Sigmoid colon (tissue), 7 donors: ENCODE measurements at places on chromosomes 5 and 9. TPM values are rescaled to one million over a fixed set of nuclear protein-coding genes. Genes with fewer than 3 reads are reported as not detected.

GRCh38 chr9:114413861-114414301, 26.1 kb upstream of the AKNA start:
- no peak for DNase-seq

- DNase-seq, result no peak
Measured at GRCh38 chr5:116585227-116585626, 10.6 kb upstream of the SEMA6A start.

DNA sequence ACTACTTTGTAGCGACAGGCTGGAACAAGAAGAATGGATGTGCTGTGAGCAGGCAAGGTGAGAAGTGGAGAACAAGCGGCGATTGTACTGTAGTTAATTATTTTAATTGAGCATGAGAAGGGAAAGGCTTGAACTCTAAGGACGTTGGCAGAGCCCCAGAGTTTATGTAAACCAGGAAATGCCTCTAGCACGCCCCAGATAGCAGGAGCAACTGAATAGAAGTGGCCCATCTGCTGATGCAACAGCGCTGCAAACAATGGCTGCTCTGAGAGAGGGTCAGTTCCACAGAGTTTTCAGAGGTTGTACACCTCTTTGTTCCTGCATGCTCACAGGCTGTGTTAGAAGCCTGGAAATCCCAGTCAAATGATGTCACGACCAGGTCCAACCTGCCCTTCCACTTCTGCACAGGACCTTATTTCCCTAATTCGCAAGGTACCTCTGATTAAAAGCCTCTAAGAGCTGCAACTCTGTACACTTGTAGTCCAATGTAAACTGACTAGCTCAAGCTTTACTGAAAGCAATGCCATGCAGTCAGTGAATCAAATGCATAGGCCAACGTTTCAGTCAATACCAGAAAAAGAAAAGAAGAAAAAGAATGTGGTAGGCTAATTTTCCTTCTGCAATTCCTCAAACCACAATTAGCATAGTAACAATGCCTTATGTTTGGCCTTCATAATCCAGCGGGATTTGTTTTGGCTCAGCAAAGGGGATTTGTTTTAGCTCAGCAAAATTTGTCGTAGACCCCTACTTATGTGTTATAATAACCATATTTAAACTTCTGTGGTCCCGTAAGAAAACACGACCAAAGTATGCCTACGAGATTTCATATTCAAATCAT, 119.6 kb upstream of the RETREG1 start:
- no peak for DNase-seq

- peak; percentile 74 for DNase-seq
Measured at GRCh38 chr9:22079873-22080341, 70.8 kb upstream of the CDKN2B start.

DNA sequence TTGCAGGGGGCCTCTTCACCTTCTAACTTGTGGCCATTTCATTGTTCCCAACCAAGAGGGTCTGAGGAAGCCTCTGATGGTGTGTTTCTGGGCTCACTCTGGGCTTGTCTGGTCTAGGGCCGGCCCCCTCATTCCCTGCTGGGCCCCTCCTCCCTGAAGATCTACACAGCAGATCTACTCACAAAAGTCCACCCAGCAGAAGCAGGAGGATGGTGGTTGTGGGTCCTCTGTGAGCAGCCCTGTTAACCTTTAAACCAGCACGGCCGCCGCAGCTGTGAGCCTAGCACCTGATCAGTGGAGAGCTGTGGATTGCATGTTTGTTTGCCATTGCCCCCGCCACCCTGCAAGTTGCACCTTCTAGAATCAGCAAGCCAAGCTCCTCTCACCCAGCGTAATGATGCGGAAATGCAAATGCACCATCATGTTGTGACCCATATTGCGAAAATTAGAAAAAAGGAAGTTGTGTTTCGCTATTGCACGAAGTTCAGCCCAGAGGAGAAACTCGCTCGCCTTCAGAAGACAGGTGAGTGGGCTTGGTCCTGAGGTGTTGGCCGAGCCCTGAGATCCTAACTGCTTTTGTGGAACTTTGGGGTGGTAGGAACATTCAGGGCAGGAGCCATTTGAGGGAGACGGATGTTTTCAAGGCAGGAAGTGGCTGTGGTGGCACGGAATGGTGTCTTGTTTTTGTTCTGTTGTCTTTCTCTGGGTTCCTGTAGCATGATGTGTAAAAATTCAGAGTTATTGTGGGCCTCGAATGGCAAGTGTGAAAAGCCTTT, 16.7 kb downstream of the FGD3 start:
- no peak for DNase-seq

DNA sequence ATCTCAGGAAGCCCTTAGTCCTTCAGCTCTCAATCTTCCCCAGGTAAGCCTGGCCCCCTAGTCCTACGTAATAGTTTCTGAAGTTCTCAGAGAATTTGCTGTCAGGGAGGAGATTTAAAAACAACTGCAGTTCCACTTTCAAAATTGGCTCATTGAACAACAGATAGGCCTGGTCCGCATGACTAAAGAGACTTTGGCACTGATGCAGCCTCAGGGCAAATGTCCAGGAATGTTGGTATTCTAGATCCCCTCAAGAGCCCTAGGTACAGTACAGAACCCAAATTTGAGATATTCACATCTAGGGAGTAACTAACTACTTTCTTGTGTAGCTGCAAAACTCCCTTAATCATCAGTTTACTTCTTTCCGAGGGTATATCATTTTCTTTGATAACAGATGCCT, 162.8 kb downstream of the GABRG2 start:
- DNase-seq, result no peak

DNA sequence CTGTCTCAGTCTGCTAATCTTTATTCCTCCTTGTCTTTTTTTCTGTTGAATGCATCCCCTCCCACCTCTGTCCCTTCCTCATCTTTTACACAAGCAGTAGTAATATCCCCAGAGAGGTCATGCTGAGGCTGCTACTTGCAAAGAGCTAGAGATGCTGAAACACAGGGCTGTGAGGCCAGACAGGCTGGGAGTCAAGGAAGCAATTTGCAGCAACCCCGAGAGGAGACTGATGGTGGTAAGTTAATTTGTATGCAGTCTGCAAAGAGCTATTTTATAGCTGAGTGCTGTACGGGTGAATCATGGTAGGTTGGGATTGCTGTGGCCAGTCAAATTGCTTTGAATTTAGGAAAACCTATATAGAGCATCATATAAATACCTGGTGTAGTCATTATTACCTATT, 90.2 kb upstream of the SLC24A2 start:
- DNase-seq, result no peak

GRCh38 chr5:177988989-177989625, 6.9 kb downstream of the PROP1 start:
- no peak for DNase-seq

The WNT8A gene
- not detected for polyA plus RNA-seq

The IFNB1 gene
- polyA plus RNA-seq, result not detected

The GPR150 gene
- 0.36 TPM for polyA plus RNA-seq
